ENCODE measurements at places on chromosomes 7 and 10.

- no peak for DNase-seq
Observed at GRCh38 chr10:51034769-51035168, 39.5 kb upstream of the PRKG1 start.

- DNase-seq: peak; percentile 88
Observed at GRCh38 chr10:113385021-113385999, 167.5 kb upstream of the HABP2 start.

DNA sequence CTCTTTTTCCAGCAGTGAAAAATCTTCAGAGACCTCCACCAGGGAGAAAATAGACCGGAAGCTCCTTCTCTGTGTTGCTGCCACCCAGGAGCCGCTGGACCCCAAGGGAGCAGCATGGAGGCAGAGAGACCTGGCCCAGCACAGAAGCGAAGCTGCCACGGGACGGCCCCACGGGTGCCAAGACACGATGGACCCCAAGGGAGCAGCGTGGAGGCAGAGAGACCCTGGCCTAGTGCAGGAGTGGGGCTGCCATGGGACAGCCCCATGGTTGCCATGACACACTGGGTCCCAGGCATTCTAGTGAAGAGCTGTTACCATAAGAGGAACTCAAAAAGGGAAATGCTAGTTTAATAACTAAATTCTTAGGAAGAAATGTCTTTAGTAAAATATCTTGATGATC, 186.3 kb downstream of the PTPRN2 start:
- no peak for DNase-seq

DNA sequence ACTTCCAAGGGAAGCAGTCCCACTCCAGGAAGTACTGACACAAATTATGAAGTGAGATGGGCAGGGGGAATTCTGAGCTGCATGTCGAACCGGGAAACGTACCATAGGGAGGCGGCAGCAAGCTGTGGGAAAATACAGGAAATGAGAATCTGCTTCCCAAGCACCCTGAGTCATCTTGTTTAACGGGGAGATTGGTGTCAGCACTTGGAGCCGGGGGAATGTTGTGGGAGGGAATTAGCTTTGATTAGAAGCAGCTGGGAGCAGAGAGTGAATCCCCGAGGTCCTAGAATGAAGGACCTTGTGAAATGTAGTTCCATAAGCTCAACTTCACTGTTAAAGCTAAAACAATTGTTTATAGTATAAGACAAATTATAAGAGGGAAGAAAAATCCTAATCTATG, 141.4 kb upstream of the PRKCQ start:
- DNase-seq: no peak

- no peak for DNase-seq
Observed at GRCh38 chr7:80472491-80473200, 39.2 kb downstream of the GNAT3 start.

- no peak for DNase-seq
Observed at GRCh38 chr7:78542541-78542940, 744.0 kb downstream of the PHTF2 start.

- DNase-seq: no peak
Observed at GRCh38 chr10:23070913-23071218, 24.5 kb upstream of the MSRB2 start.

- no peak for DNase-seq
Observed at GRCh38 chr10:7424315-7424714, 13.5 kb upstream of the SFMBT2 start.

DNA sequence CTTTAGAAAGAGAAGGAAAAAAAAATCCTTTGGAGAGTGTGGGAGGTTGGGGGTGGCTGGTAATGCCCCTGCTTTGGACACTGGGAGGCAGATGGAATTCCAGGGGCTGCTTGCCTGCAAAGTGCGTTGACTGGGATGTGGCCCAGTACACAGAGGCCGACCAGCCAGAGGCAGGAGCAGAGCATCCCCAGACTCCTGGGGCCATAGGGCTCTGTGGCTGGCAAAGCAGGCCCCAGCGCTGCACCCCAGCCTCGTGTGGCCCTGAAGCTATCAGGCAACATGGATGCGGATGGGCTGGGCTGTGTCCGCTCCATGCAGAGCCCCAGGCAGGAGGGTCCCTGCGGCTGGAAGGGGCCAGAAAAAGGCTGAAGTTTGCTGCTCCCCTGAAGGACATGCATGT, 361.6 kb upstream of the FZD8 start:
- DNase-seq: no peak

- DNase-seq: no peak
Observed at GRCh38 chr10:65375528-65375927, 1550.3 kb upstream of the LRRTM3 start.

GRCh38 chr10:103512591-103513379, 19.3 kb downstream of the NEURL1 start:
- DNase-seq: no peak

DNA sequence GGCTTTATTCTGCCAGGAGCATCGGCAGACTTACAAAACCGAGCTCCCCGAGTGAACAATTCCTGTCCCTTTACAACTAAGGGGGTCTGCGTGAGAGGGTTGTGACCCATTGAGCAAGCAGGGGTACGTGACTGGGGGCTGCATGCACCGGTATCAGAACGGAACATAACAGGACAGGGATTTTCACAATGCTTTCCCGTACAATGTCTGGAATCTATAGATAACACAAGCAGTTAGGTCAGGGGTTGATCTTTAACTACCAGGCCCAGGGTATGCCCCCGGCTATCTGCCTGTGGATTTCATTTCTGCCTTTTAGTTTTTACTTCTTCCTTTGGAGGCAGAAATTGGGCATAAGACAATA, 38.1 kb upstream of the GSDME start:
- DNase-seq: no peak

DNA sequence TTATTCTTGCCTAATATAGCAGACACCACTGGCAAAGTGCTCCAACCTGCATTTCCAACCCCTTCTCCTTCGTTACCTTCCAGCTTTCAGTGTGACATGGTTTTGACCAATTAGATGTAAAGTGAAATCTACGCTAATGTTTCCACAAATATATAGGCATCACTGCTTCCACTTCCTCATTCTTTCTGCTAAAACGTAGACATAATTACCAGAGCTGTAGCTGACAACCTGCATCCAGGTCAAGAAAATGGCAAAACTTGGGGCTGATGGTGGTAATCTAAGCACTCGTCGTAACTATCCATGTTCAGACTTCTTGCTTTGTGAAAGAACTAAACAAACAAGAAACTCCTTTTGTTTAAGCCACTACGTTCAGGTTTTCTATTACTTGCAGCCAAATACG, 41.8 kb upstream of the COL1A2 start:
- DNase-seq: no peak

- no peak for DNase-seq
Observed at GRCh38 chr7:79420464-79420863, 33.0 kb downstream of the MAGI2 start.

GRCh38 chr10:70655316-70655715, 17.0 kb upstream of the ADAMTS14 start:
- no peak for DNase-seq

GRCh38 chr7:12557282-12557681, 13.2 kb upstream of the SCIN start:
- no peak for DNase-seq

GRCh38 chr10:109618301-109618700, 305.0 kb downstream of the XPNPEP1 start:
- no peak for DNase-seq

DNA sequence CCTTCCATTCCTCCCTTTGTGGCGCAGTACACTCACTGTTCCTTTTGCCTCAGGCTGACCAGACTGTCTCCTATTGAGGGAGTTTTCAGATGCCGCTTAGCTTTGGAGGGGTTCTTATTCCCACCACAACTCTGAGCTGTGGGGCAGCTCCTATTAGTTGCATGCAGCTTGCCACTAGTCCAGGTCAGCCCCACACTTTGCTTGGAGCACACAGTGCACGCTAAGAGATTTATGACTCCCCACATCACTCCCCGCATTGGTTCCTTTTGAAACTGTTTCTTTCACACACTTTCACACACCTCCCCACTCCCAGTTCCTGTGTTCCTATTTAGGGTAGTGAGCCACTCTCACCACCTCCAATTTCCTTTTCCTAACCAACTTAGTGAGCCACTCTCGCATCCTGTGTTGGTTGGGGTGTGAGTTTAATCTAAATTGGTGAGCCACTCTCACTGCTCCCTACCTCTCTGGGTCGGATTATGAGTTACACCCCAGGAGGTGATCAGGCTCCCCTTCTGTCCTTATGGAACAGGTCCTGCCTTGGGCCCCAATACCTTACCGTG, 10.4 kb upstream of the ZNF485 start:
- no peak for DNase-seq

- no peak for DNase-seq
Observed at GRCh38 chr7:37924491-37925041, 4.1 kb downstream of the EPDR1 start.

DNA sequence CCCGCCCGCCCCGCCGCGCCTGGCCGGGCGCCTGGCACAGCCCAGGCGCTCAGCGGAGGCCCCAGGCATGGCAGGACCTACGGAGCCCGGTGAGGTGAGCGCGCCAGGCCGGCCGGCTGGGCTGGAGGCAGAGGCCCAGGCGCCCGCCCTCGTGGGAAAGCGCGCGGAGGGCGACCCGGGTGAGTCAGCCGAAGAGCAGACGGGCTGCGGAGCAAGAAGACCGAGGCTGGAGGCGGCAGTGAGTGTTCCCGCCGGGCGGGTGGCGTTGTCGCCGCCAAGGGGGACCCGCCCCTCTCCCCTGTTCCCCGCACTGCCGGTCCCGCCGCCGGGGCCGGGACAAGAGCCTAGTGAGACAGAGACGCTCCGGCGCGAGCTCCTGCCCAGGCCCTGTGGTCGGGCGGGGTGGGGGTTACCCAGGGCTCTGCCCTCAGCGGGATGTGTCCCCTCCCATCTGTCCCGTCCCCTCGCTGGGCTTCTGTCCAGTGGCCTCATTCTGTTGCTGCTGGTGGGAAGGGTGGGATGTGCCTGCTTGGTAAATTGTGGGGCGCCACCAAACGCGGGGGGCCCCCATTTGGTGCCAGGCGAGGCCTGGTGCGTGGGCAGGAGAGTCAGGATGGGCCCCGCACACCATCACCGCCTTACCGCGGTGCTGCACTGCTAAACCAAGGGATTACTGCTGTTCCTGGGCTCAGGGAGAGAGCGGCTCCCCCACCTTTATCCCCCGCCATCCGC, 17.0 kb upstream of the NODAL start:
- DNase-seq: peak; percentile 61

DNA sequence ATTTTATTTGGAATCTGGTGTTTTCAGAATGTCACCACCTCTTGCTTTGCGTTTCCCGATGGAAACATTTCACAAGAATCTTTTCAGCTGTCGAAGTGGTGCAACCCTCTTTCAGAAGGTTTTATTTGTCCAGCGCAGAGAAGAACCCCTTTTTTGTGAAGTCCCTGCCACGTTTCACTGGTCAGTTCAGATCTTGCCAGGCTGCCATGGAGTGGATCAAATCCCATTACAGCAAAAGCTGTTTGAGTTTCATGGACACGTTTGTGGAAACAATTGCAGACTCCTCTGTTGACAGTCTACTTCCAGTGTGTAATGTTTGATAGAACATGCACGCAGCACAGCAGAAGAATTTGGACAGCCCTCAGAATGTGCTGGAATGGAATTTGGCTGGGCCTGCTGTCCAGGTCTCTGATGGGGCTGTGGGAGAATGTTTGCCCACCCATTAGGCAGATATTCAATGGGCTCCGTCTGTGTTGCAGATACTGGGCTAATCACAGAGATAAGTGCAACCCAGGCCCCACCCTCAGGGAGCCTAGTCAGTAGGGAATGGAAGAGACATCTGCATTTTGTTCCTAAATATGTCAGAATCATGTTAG, 143.2 kb downstream of the GRK5 start:
- DNase-seq: no peak

DNA sequence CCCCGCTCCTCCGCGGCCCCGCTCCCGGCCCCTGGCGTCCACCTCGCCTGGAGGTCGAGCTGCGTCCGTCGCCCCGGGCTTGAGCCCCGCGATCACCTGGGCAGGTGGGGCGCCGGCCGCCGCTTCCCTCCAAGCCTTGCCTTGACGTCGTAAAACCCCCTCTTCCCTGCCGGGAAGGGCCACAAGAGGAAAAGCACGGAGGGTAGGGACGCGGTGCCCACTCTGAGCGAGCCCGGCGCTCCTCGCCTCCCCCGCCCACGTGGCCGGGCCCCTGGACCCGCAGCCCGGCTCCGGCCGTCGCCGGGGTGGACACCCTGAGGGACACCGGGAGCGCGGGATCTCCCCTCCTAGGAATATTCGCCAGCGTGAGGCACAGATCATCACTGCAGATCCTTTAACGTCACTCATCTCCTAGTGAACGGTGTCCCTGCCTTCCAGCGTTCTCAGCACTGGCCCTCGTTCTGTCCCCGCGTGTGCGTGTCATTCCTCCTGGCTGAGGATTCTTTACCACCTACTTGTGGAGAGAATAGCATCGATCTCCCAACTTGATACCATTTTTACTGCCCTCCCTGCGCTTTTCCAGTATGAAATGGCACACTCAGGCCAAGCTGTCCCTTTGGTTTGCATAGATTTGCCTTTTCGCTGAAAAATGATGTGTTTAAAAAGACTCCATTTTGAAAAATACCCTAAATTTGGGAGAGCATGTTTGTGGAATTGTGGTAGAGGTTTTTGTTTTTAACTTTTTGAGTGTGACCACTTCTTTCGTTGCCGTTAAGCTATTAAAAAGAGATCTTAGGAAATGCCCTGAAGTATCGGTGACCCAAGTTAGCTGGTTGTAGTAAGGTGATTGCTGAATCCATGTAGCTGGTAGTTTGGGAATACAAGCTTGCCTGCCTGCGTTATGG, 649 bp downstream of the ACTR3B start:
- DNase-seq: peak; percentile 42

- no peak for DNase-seq
Observed at GRCh38 chr7:49264530-49264929, 340.2 kb downstream of the CDC14C start.

DNA sequence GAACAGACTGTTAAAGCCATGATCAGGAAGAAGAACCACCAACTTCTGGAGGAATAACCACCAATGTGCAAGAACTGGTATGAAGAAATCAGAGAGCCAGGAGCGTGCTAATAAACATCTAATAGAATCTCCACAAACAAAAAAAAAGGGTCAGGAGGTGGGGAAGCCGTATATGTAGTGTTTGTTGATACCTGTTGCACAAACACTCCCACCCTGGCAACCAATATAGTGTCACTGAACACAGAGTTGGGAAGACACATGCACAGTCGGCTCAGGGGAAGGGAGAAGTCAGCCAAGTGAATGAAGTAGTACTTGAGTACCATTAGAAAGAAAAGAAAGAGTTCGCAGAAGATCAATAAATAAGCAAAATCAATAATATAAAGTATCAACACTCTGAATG, 400.1 kb downstream of the PARD3 start:
- no peak for DNase-seq

- no peak for DNase-seq
Observed at GRCh38 chr7:33854801-33855350, 50.5 kb upstream of the BMPER start.

GRCh38 chr10:66788178-66788987, 137.5 kb upstream of the LRRTM3 start:
- DNase-seq: no peak

GRCh38 chr10:110898391-110898790, 20.6 kb downstream of the BBIP1 start:
- DNase-seq: no peak

DNA sequence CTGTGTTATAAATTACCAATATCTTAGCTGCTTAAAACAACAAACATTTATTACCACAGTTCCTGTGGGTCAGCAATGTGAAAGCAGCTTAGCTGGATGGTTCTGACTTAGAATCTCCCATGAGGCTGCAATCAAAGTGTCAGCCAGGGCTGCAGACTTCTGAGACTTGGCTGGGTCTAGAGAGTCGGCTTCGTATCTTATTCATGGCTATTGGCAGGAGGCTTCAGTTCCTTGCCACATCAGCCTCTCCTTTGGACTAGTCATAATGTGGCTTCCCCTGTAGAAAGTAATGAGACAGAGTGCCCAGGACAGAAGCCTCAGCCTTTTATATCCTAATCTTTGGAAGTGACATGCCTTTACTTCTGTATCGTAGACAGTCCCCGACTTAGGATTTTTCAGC, 27.3 kb downstream of the RALA start:
- DNase-seq: no peak

Data from hypothalamus (tissue), 51 donors.